CD4-positive, alpha-beta T cell treated with Interleukin-4 for 1 hour (primary cell): ENCODE measurements at places on chromosomes 7 and 10.

- DNase-seq: no peak
Measured at GRCh38 chr7:43491123-43491522, 91.8 kb upstream of the STK17A start.

DNA sequence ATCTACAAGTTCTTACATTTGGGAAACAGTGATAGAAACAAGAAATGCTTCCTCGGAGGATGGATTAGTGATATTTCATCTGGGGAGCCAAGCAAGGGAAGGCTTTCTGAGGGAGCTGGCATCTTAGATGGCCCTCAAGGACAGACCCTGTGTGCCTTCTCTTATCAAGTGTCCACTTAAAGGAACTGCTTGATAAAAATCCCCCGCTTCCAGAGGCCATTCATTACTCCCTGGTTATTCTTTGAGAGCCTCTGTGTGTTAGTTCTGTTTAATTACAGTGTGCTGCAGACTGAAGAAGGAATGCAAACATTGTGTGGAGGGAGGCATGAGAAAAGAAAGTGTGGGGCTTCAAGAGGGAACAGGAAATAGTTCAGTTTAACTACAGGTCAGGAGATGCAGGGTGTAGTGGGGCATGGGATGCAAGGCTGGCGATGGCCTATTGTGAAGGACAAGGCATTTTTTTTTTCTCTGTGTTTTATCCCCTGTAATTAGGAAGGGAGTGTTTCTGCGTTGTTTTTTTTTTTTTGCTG, 145.4 kb downstream of the SNX10 start:
- no peak for DNase-seq

GRCh38 chr7:71843676-71844075, 568.5 kb downstream of the CALN1 start:
- no peak for DNase-seq

GRCh38 chr10:130016993-130017630, 53.0 kb upstream of the EBF3 start:
- no peak for DNase-seq
